ENCODE measurements at places on chromosomes 5 and 9. TPM values are rescaled to one million over a fixed set of nuclear protein-coding genes. Genes with fewer than 3 reads are reported as not detected.

DNA sequence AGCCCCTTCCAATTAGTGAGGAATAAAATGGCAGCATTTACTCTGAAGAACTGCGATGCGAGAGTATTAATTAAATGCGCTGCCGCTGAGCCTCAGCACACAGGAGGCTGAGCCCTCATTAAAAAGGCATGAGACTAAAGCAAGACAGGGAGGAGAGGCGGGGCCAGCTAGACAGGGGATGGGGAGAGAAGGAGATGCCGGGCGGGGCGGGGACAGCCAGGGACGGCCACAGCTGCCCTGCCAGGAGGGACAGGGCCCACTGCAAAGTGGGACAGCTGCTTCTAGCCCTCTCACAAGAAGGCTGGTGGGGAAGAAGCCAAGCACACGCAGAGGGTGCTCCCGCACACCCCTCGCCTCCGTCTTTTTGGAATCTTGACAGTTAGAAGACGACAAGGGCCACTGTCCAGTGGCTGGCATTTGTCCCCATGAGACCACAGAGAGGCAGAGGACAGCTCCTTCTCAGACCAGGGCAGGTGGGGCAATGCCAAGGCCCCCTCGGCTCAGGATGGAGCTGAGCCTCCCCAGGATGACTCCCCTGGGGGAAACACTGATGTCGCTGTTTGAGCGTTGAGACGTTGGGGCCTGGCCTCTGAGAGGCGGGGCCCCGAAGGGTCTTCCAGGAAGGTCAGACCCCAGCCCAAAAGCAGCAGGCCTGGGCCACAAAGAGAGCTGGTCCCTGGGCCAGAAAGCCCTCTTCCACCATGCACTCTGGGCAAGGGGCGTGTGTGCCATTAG is 26.9 kb downstream of the ADAMTS2 start:
- peak; percentile 76 for DNase-seq

- no peak for DNase-seq
These were observed 869.1 kb downstream of the NR2F1-AS1 start for GRCh38 chr5:92711956-92712355.

GRCh38 chr9:84793251-84793650 is 123.7 kb downstream of the NTRK2 start:
- DNase-seq, result no peak

DNA sequence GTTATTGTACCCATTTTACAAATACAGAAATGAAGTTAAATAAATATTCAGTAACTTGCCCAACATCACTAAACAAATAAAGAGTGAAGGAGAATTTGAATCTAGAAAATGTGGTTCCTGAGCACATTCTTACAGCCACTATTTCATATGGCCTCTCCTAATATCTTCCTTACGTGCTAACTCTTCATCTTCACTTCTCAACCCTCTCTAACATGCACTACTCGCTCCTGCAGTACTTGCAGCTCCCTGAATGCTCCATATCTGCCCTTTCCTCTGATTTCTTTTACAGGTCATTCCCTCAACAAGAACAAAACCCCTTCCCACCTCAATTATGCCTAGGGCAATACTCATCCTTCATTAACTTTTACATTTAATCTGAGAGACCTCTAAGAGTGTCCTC is 711.5 kb downstream of the CETN3 start:
- DNase-seq, result no peak

- DNase-seq, result no peak
These were observed 34.6 kb downstream of the OXCT1 start for GRCh38 chr5:41835645-41836044.

GRCh38 chr9:470552-471194 is 256.0 kb downstream of the DOCK8 start:
- DNase-seq, result no peak

GRCh38 chr9:18997151-18997550 is 35.9 kb downstream of the SAXO1 start:
- DNase-seq, result no peak

- DNase-seq, result no peak
These were observed 29.4 kb downstream of the SH3RF2 start for GRCh38 chr5:145965804-145966203.

GRCh38 chr5:133469846-133470245 is 142.5 kb downstream of the FSTL4 start:
- DNase-seq, result peak; percentile 37

- DNase-seq, result no peak
These were observed 76.3 kb upstream of the PCSK1 start for GRCh38 chr5:96509316-96509715.

GRCh38 chr9:133640160-133640559 is 4.0 kb downstream of the DBH start:
- no peak for DNase-seq

DNA sequence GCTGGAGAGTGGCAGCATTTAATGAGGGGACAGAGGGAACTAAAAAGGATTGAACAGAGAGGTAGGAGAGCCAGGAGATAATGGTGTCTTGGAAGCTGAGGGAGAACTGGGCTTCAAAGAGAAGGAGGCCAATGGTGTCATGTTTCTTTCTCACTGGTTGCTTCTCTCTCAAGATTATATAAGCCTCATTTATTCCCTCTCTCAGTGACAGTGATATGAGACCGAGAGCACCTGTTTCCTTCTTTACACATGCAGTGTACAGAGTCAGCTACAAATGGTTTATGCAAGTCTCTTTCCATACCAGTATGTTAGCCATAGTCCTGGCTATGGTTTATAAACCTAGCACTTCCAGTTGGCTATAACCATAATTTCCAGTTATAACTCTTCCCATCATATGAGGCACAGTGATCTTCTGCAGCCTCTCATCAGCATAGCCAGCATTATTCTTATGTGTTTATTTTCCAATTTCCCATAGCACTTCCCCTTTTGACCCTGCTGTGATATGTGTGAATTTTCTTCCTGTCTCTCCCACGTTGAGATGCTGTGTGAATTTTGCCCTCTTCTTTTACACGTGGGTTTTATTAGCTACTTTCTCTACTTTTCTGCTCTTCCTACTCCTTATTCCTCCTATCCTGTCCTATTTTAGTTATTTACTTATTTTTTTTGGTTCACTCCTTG is 71.2 kb downstream of the UNC13B start:
- DNase-seq, result no peak

DNA sequence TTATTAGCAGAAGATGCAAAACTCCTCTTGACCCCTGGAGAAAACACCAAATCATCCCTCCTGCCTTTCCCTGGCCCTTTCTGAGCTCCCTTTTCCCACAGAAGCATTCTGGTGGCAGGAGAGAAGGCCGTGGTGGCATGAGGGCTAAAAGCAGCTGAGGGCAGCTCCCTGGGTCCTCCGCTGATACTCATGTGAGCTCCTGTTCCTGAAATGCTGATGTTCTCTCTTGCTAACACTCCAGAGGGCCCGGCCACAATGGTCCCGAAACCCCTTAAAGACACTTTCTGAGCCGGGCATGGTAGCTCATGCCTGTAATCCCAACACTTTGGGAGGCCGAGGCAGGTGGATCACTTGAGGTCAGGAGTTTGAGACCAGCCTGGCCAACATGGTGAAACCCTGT is 183.1 kb downstream of the HSPA4 start:
- DNase-seq, result peak; percentile 73

DNA sequence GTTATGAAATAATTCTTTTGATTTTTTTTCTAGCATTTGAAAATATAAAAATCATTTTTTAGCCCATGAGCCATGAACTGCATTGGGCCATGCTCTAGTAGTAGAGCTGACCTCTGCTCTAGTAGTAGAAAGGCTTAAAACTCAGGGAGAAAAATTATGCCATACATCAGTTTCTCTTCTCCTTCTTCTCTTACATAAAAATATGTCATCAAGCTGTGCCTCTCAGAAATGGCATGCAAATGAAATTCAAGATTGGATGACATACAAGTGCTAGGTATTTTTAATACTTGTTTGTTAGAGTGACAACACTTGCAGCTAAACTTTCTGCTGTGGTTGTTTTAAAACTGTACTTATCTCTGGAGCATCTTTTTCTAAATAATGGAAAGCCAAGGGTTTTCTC is 42.1 kb upstream of the TMOD1 start:
- no peak for DNase-seq

GRCh38 chr5:160054831-160055230 is 45.9 kb downstream of the TTC1 start:
- no peak for DNase-seq

- no peak for DNase-seq
These were observed 190.6 kb downstream of the MPDZ start for GRCh38 chr9:13088720-13089427.

- no peak for DNase-seq
These were observed 429.9 kb downstream of the GABRG2 start for GRCh38 chr5:162497455-162497854.

DNA sequence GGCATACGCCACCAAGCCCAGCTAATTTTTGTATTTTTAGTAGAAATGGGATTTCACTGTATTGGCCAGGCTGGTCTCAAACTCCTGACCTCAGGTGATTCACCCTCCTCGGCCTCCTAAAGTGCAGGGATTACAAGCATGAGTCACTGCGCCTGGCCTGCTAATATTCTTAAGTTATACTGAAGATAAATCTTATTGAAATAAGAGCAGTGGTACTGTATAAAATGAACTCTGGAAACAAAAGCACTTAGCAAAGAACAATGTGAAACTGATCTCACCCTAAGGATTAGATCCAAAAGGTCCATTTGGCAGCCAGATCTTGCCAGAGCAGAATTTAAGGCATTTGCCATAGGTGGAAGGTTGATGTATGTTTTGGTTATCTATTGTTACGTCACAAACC is 27.1 kb downstream of the CYSTM1 start:
- no peak for DNase-seq

The HAVCR2 gene
- 14.9 TPM for total RNA-seq

The IL9 gene
- total RNA-seq, result not detected

The PRRC1 gene
- 47.5 TPM for total RNA-seq

The CCDC127 gene
- total RNA-seq, result 6.5 TPM

The DNLZ gene
- 22.6 TPM for total RNA-seq

The STING1 gene
- 52.5 TPM for total RNA-seq

The SLC34A3 gene
- total RNA-seq, result not detected

The HEMGN gene
- total RNA-seq, result not detected
